GM12865 (cell line): ENCODE measurements at places on chromosomes 12 and 14.

- no peak for DNase-seq
Observed at GRCh38 chr12:62844915-62845314, 90.0 kb downstream of the PPM1H start.

GRCh38 chr14:101117543-101117942 lies 214.0 kb upstream of the RTL1 start:
- DNase-seq, result no peak

DNA sequence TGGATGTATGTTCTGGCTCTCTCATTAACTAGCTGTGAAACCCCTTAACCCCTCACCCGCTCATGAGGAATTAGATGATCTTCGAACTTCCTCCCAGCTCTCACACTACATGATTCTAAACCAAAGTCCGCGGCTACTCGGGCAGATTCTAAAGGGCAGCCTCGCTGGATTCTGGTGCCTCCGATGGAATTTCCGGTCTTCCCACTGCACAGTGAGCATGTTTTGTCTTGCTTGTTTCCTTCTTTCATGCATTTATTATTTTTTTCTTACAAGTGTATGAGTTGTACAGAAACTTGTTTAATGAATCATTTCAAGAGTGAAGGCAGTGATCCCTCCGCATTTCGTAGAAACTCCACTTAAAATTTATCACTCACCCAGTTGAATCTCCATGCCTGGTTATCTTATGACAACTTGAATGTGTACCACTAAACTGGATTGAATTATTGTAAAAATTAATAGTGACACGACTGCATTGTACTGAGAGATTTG lies 4.5 kb upstream of the HCAR3 start:
- peak; percentile 78 for DNase-seq

- DNase-seq, result peak; percentile 42
Observed at GRCh38 chr14:36315159-36315853, 5.1 kb downstream of the MBIP start.

GRCh38 chr12:101076921-101077320 lies 133.1 kb downstream of the SLC5A8 start:
- no peak for DNase-seq

GRCh38 chr14:96739200-96739910 lies 57.8 kb upstream of the VRK1 start:
- no peak for DNase-seq

DNA sequence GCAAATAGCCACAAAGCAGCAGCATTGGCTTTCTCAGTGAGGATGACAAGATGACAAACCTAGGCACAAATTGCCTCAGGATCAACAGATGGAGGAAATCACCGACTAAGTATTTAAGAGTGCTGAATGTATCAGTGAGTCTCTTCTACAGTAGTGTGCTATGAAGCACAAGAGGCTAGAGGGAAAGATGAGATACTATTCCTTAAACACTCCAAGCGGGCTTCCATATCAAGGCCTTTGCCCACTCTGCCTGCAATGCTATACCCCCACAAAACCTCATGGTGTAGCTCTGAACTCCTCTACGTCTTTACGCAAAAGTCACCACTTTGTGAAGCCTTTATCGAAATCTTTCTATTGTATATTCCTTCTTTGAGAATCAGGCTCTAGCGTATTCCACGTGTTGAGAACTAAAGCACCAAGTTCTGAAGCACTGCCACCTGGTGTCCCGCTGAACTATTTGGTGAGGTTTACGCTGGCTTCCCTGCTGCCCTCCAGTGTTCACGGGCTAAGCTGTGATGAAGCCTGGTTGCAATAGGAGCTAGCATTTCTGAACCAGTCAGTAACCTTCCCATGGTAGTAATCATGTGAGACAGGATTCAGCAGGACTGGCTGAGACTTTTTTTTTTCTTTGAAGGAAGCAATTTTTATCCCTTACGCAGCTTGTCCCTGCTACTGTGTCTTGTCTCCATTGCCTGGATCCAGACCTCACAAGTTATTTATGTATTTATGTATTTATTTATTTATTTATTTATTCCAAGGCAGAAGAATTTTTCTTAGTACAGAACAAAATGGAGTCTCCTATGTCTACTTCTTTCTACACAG lies 426.5 kb upstream of the OR4E1 start:
- peak; percentile 69 for DNase-seq

- no peak for DNase-seq
Observed at GRCh38 chr14:61927060-61927459, 164.8 kb downstream of the SNAPC1 start.

- DNase-seq, result no peak
Observed at GRCh38 chr12:76871742-76872141, 7.1 kb downstream of the CSRP2 start.

DNA sequence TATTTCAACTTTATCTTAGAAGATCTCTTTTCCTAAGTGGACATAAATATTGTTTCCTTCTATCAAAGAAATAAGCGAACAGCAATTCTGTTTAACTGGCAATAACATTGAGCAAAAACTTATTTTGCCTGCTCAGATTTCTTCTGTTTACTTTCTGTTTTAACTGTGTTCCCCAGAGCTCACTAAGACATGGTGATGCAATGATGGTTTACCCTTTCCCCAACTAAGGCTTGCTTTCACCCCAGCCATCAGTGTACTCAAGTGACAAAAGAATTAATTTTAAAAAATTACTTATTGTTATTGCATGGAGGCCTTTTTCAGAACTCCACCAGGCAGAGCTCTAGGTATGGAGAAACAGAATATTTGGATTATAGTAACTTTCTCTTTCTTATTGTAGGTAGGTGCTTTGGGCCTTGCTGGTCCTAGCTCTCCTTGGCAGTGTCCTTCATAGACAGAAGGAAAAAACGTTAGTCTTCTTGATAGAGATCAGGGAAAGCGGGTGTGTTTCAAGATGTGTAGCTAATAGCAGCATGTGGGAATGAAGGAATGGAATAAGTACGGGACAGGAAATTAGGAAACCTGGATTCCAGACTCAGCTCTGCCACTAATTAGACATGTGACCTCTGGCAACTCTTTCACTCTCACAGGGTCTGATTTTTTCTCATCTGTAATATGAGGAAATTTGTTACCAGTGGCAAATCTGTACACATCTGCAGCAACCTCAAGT lies 14.6 kb upstream of the DDHD1 start:
- DNase-seq, result no peak

GRCh38 chr12:55469291-55469690 lies 647 bp downstream of the OR6C70 start:
- DNase-seq, result no peak

GRCh38 chr14:53622447-53622846 lies 334.2 kb downstream of the BMP4 start:
- DNase-seq, result no peak
